ENCODE measurements at places on chromosomes 12 and 14.

DNA sequence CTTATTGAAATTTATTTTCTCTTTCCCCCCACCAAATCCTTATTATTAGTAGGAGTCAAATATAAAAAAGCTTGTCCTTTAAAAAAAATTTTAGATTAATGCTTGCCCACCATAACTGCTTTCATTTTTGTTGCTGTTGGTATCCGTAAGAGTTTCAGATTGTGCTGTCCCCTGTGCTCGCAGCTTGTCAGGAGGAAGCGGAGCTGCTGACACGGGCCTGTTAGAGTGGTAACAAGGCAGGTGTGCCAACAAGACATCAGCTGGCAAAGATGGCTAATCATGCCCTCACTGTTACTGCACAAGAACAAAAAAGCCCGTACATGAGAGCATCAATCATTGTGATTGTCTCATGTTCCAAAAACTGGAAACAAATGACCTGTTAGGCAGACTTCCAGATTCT is 148.4 kb downstream of the ALG10B start:
- no peak for DNase-seq

GRCh38 chr14:67883717-67884116 is 64.1 kb downstream of the RAD51B start:
- no peak for DNase-seq

GRCh38 chr12:47207340-47207717 is 127.6 kb upstream of the AMIGO2 start:
- DNase-seq: peak; percentile 58

- peak; percentile 35 for DNase-seq
Measured at GRCh38 chr12:109861689-109862314, 18.5 kb downstream of the GLTP start.

- no peak for DNase-seq
Measured at GRCh38 chr12:103884316-103884715, 43.3 kb upstream of the NT5DC3 start.

DNA sequence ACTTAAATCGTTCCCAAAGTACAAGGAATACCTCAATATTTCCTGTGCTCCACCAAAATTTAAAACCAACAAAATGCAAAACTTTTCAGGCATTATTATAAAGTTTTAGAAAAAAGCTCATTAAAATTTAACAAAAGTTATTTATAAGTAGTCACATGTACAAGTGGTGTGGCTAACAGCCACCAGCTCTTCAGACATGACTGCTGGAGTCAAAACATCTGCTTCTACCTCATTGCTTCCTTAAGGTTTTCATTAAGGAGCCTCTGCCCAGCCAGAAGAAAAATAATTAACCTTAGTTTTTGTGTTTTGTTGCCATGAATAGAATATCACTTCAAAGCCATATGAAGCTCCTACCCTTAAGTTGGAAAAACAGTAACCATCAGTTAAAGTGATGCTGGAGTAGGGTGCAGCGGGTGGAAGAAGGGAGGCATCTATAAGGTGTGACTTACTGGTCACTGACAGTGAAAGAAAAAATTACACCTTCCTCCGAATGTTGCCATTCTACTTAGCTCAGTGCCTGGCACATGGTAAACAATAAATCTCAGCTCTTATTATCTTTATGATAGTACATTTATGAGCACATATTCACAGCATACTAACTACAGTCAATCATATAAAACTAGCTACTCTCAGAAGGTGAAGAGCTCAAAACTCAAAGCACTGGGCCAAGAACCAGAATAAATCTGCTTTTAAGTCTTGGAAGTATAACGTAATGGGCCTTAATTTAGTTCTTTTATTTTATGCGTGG is 57.7 kb downstream of the GALC start:
- no peak for DNase-seq

GRCh38 chr12:63937378-63938316 is 93.1 kb downstream of the SRGAP1 start:
- DNase-seq: no peak

DNA sequence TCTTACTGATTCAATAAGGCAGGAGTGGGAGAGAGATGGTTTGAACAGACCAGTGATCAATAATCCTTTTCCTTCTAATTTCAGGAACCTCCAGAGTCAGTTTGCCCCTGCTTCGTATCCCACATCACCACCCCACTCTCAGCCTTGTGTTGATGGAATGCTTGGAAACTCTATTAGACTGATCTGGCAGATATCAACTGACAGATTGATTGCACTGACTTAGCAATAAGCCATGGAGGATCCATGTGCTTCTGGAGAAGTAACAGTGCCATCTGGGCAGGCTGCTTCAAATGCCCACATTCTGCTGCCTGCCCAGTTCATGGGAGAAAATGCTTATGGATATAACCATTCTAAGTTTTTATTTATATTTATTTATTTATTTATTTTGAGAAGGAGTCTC is 218.0 kb downstream of the SLC2A13 start:
- no peak for DNase-seq

DNA sequence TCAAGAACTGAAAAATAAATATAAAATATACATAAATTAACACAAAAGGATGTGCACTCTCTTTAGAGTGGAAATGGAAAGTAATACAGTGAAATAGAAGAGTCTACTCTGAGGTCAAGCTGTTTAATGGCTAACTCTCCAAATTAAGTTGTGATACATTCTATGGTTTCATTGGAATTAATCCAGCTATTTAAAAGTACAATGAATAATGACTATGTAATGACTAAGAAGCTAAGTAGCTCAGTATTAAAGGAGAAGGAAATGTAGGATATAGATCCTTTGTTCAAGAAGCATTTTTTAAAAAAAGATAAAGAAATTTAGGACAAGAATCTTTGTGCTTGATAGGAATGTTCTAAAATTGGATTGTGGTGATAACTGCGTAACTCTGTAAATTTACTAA is 85.3 kb downstream of the LRP6 start:
- no peak for DNase-seq

DNA sequence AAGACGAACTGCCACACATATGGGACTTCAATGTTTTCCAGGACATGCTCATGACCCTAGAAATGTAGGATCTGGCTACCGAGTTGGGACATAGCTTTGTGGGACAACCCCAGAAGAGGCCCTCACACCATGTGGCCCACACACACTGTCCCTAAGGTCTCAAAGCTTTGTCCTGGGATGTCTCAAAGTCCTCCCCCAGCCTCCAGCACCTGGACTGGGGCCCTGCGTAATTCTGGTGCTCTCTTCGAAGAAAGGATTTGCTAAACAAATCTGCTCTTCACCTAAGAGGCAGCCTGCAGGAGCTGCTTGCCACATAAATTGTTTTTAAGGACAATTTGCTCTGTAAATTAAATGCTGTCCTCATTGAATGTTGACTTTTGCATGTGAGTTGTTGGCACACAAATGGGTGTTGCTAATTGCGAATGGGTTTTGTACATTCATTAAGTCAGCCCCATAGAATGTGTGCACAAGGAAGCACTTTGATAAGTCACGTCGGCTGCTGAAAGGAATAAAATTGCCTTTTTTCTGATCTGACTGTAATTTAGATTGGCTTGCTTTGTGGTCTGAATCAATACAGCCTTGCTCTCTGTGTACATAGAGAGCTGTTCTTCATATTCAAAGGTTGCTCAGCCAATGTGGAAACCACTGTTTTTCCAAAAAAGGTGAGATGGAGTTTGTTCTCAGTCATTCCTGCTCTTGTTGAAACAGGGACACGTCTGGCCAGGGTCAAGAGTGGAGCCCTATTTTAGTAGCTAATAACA is 161.6 kb upstream of the PWP1 start:
- DNase-seq: no peak

DNA sequence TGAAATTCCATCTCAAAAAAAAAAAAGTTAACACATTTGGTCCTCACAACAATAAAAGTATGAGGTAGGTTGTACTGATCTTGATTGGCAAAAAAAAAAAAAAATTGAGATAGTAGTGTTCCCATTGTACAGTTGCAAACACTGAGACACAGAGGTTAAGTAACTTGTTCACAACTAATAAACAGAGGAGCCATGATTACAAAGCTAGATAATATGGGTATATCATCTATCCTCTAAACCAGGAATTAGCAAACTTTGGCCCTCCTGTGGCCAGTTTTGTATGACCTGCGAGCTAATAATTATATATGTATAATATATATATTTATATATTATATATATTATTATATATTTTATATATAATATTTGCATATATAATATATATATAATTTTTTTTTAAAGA is 2.3 kb upstream of the PSME1 start:
- no peak for DNase-seq

DNA sequence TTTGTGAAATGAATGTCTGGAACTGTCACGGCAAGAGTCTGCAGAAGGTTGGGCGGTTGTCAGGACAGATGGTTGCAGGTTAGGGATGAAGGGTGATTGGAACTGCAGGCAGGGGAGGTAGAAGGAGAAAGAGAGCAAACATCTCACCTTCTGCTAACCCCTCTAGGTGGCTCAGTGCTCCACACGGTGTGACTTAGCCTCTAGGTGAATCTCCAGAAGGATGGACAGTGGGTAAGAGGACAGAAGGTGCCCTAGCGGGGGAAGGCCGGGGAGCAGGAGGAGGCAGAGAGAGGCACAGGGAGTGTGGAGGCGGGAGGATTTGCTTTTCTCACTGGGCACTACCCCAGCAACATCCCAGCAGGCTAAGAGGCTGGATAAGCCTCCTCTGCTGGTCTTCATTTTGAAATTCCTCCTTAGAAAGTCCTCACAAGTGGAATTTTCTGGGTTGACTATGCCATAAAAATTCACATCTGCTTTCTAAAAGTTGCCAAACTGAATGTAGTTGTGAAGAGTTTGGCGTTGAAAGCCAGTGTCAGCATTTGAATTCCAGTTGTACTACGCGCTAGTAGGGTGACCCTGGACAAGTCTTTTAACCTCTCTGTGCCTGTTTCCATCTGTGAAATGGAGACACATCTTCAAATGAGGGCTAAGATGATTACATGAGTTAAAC is 10.7 kb upstream of the GPR68 start:
- no peak for DNase-seq

DNA sequence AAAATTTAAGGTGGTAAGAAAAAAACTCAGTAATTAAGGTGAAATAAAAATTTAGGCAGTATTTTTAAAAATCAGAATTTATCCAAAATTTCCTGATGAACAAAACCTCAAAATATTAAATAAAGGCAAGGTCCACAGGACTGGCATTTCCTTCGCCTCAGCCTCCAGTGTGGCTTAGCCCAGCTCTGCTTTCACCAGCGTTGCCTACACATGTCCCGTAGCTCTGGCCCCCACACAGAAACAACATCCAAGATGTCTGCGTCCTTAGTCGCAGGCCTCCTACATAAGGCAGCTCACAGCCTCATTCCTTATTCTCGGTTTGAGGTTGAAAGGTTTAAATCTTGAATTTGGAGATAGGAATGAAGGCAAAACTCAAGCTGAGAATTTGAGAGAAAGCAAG is 274.3 kb downstream of the SYT1 start:
- DNase-seq: no peak

- DNase-seq: no peak
Measured at GRCh38 chr12:120959111-120959878, 19.0 kb upstream of the HNF1A start.

DNA sequence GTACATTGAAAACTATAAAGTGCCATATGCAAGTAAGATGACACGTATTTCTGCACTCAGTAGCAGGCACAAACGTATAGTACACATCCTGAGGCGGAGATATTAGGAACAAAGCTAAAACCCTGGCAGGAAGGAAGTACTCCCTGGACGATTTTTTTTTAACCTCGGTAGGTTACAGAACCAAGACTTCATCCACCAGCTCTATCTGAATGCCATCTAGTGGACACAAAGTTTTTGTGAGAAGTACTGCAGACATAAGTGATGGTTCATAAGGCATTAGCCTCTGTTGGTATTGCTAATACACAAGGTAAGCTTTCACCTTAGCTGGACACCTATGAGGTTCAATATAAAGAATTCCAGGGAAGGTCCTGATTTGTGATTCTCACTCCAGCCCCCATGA is 83.0 kb upstream of the CCDC196 start:
- no peak for DNase-seq

GRCh38 chr12:115297445-115297844 is 613.5 kb upstream of the TBX3 start:
- no peak for DNase-seq

GRCh38 chr14:68627050-68627867 is 165.6 kb downstream of the ZFP36L1 start:
- DNase-seq: peak; percentile 15

GRCh38 chr12:127550271-127550670 is 716.7 kb upstream of the TMEM132C start:
- no peak for DNase-seq

- no peak for DNase-seq
Measured at GRCh38 chr14:72535485-72535884, 358.4 kb downstream of the DPF3 start.

DNA sequence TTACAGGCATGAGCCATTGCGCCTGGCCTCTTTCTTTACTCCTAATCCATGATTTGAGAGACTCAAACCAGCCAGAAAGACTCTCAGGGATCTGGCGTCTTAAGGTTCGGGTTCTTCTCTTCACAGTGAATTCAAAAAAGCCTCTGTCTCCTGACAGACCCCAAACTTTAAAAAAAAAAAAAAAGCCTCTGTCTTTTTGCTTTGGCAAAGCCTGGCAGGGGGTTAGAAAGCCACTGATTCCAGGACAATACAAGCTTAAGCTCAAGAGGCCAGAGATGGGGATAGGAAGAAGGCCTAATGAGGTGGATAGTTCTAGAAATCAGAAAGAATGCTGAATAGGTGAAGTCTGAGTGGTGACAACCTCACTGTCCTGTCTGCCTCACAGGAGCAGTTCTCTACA is 8.8 kb downstream of the NRIP2 start:
- DNase-seq: no peak

DNA sequence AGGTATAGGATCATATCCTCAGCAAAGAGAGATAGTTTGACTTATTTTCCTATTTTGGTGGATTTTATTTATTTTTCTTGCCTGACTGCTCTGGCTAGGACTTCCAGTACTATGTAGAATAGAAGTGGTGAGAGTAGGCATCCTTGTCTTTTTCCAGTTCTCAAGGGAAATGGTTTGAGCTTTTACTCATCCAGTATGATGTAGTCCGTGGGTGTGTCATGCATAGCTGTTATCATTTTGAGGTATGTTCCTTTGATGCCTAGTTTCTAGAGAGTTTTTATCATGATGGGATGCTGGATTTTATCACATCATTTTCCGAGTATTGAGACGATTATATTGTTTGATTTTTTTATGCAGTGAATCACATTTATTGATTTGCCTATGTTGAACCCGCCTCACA is 97.2 kb downstream of the MGAT4C start:
- DNase-seq: no peak

GRCh38 chr14:36177489-36177888 is 967 bp upstream of the PTCSC3 start:
- no peak for DNase-seq

DNA sequence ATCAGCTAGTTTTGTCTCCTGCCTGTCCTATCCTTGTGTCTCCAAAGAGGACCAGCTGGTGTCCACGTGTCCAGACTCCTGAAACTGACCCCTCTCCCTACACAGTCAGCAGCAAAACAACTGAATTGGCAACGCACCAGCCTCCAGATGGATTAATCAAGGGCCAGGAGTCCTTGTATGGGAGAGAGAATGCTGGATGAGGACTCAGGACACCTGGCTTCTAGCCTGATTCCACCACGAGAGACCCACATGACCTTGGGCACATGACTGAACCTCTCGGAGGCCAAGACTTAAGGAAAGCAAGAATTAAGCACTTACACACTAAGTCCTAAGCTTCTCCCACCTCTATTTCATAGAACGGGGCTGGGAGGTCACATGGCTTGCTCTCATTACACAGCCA is 60.4 kb upstream of the CMKLR1 start:
- DNase-seq: no peak

- DNase-seq: no peak
Measured at GRCh38 chr14:34254571-34254970, 207.5 kb downstream of the SPTSSA start.

GRCh38 chr12:104494793-104495158 is 38.0 kb downstream of the CHST11 start:
- DNase-seq: no peak

Measured in colonic mucosa (tissue), 4 donors.